ENCODE measurements at places on chromosomes 6 and 20. TPM values are rescaled to one million over a fixed set of nuclear protein-coding genes. Genes with fewer than 3 reads are reported as not detected.

Gene ANKRD60
- not detected for total RNA-seq

Gene CALHM5
- total RNA-seq = 0.33 TPM

Gene LCA5
- 2.6 TPM for total RNA-seq

Gene GPR63
- total RNA-seq = 2.3 TPM

Gene TFAP2A
- total RNA-seq = not detected

Gene RIPOR3
- total RNA-seq = 6.9 TPM

Gene GJA10
- total RNA-seq = not detected

Gene GSTA3
- not detected for total RNA-seq

Gene GNAS-AS1
- 1.0 TPM for total RNA-seq

Gene CCN5
- total RNA-seq = 18.2 TPM

Gene TRIM31
- total RNA-seq = 0.26 TPM

Gene GABRR1
- not detected for total RNA-seq

Gene FOXA2
- 42.5 TPM for total RNA-seq

Gene RAB44
- total RNA-seq = 0.26 TPM

Gene PTCHD4
- total RNA-seq = 0.26 TPM

Gene MUC21
- total RNA-seq = not detected

Gene FABP7
- total RNA-seq = not detected

Gene POU5F1
- total RNA-seq = 37.6 TPM

Gene SUMO4
- 1.3 TPM for total RNA-seq

Gene EDN3
- 4.7 TPM for total RNA-seq

Gene PBX2
- total RNA-seq = 31.3 TPM

Gene TINAG
- total RNA-seq = 0.26 TPM

Gene TPD52L1
- 101 TPM for total RNA-seq

Gene BRD2
- total RNA-seq = 171 TPM

Gene PRDM1
- 2.6 TPM for total RNA-seq

Gene ARMH2
- total RNA-seq = not detected

Gene DNAH8
- total RNA-seq = not detected

Gene ANKEF1
- total RNA-seq = 5.9 TPM

Gene TNF
- 1.3 TPM for total RNA-seq

Gene GNRH2
- not detected for total RNA-seq

Gene FKBP5
- total RNA-seq = 133 TPM

Gene VWA7
- 6.3 TPM for total RNA-seq

Gene FAXC
- total RNA-seq = 0.33 TPM

Gene FAM209B
- not detected for total RNA-seq

Gene PAX1
- not detected for total RNA-seq

Gene FITM2
- 17.1 TPM for total RNA-seq

Gene PDYN
- total RNA-seq = not detected

Gene ADGRF1
- 0.52 TPM for total RNA-seq

Gene THBS2
- 8.9 TPM for total RNA-seq

Gene GSTA1
- 33.2 TPM for total RNA-seq

Gene PCSK2
- total RNA-seq = 3.3 TPM

Gene TMC2
- not detected for total RNA-seq

Gene NDUFAF4
- 6.2 TPM for total RNA-seq

Gene MYCT1
- 3.9 TPM for total RNA-seq

Gene HLA-G
- total RNA-seq = not detected

Measured in body of pancreas (tissue), 4 donors.